HEK293T (cell line): ENCODE measurements at places on chromosomes 12 and 14.

DNA sequence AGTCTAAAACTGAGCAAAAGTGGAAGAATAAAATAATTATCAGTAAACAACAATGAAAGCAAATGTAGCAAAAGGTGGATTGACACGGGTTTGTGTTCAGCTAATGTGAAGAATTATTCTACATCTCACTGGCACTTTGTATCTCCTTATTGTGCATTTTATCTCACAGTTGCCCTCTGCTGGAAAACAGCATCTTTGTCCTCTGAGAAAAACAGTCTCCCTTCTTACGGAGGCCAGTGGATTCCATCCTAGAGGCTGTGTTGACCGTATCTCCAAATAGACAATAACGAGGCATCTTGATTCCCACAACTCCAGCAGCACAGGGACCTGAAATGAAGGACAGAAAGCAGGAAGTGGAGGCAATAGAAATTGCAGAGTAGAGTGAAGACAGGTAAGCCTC, 51.3 kb upstream of the PLBD1 start:
- DNase-seq, result peak; percentile 14

DNA sequence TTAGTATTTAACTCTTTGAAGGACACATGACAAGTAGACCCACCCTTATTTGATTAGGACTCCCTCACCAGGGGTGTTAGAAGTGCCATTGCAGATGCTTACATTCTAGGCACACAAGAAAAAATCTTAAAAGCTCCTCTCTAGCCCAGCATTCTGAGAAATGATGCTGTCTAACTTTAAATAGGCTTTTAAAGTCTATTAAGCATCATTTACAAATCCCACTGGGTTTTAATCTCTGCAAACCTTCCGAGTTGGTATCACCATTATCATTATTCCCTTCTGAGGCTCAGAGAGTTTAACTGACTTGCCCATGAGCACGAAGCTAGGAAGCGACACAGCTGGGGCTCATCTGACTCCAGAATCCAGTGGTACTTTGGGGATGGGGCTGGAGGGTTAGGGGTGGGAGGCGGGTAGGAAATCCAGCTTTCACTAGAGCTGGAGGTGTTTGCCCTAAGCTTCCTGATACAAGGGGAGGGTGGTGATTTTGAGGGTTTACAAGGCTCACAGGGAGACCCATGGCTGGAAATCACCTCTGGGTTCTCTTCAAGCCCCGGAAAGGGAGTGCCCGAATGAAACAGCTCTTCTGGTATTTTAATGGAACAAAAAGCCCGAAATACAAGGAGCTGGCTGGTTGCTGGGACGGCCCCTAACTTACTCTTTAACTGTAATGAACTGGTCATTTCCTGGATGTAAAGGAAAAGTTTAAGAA, 109.2 kb upstream of the FUT8 start:
- no peak for DNase-seq

- no peak for DNase-seq
Observed at GRCh38 chr12:50066402-50066801, 9.0 kb downstream of the ASIC1 start.

- no peak for DNase-seq
Observed at GRCh38 chr12:45060976-45061375, 10.1 kb upstream of the DBX2 start.

- DNase-seq, result no peak
Observed at GRCh38 chr12:89976866-89977265, 268.2 kb upstream of the ATP2B1 start.

- no peak for DNase-seq
Observed at GRCh38 chr14:58297412-58297761, 968 bp upstream of the ARID4A start.

GRCh38 chr14:67852926-67853604, 33.5 kb downstream of the RAD51B start:
- no peak for DNase-seq

DNA sequence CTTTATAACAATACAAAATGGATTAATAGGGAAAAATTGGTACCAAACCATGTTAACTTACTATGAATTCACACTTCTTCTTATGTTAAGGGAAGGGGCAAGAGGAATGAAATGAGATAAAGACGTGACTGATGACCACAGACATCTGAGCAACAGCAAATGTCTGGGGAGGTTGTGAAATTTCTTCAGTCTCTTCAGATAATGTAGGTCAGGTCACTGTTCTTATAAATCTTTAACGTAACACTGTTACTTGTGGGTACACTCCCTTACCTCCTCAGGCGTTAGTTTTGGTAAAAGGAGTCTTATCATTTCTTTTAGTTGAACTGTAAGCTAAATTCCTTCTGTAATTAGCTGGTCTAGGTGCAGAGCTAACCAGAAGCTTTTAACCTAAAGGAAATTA, 405.0 kb upstream of the LRFN5 start:
- DNase-seq, result no peak

DNA sequence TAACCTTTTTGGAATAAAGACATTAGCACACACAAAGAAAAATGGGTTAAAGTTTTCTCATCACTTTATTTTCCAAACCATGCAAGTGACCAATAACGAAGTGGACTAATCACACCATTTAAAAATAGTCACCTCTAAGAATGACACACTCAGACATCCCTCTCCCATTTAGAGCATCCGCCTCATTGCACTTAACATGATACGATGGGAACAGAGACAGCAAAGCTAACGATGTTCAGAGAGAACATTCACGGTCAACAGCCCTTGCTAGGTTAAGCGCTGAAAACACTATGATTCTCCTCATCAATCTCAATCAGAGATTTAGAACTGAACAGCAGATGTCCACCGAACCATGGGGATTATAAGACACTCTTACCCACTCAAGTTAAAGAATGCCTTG, 35.8 kb downstream of the NIN start:
- DNase-seq, result no peak

DNA sequence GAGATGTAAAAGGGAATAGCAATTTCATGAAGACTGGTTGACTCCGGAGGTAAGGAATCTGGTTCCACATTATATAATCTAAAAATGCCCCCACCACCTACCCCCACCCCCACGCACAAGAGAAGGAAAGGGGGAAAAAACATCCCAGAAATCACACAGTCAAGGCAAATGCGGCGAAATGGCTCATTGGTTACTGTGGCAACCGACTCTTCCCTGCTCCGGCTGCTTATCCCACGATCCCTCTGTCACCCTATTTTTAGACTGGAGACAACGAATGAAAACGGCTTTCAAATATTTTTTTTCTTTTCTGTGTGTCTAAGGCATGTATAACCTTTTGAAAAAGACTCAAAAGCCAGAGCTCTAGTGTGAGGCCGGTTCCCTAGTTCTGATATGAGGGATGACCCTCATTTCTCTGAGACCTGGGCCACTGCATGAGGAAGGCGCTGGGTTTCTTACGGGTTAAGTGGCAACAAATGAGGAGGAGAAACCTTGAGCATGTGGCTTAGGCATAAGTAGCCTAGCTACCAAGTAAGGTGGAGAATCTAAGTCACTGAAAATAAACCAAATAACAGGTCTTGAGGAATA, 148.3 kb upstream of the GRIN2B start:
- no peak for DNase-seq

- DNase-seq, result no peak
Observed at GRCh38 chr12:122097927-122098756, 19.6 kb downstream of the MLXIP start.

DNA sequence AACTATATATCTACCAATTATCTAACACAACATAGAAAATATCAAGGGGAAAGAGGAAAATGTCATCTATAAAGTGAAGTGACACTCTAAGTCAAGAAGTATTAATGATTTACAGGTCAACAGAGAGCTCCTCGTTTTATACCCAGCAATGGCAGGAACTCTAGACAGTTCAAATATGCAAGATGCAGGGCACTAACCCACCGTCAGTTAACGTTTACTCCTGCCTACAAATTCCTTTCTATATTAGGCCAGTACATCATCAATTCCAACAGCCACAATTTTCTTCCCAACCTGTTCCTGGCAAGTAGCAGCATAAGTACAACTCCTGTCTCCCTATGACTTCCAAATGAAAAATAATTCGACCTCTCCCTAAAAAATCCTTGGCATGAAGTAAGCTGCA, 9.0 kb upstream of the KANSL2 start:
- DNase-seq, result no peak

- no peak for DNase-seq
Observed at GRCh38 chr12:13229504-13229903, 33.0 kb downstream of the EMP1 start.

DNA sequence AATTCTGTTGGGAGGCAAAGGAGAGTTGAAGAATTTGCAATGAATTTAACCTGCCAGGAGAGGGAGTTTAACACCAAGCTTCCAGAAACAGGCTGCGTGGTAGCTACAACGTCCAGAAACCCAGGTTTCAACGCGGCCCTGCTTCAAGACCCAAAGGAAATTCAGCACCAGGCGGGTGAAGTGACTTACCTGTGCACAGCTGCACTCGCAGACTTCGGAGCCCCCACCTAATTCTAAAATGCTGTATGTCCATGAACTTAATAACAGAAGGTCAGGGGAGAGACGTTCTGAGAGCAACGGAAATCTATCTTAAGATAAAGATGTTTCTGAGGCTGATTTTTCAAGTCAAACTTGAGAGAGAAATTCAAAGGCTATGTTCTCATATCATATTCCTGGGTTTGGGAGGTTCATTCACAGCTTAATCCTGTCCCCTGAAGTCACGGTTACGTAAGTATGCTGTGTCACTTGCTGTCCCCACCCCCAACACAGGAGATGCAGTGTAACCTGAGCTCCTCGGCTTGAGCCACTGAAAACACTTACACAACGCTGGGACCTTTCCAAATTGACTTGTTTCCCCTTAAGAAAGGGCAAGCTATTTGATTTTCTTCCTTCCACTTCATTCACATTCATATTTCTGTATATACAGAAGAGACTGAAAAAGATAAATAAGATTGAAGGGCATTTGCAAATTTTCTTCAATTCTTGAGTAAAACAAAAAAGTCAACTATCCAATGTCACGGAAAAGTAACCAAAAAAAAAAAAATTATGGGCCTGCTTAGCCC, 22.7 kb downstream of the CLIP1 start:
- peak; percentile 72 for DNase-seq

- no peak for DNase-seq
Observed at GRCh38 chr12:69988481-69989321, 163.7 kb downstream of the MYRFL start.

DNA sequence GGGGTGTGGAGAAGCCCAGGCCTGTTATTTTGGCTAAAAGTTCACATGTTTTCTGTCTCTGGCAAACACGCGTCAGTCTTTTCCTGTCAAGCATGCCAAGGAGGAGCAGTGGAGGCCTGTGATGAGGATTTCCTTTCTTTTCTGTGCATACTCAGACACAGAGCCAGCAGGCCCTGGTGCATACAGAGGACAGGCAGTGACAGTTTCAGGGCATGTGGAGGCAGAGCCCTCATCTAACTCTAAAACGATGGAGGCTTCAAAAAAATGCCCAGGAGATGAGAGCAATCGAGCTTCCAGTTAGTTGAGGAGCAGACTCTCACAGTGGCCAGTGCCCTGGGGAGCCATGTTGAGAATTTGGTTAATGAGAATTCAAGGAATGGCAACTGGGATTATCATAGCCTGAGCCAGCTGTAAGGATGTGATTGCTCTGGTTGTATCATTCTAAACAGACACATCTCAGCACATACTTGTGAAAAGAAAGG, 66.5 kb downstream of the TRAFD1 start:
- no peak for DNase-seq

DNA sequence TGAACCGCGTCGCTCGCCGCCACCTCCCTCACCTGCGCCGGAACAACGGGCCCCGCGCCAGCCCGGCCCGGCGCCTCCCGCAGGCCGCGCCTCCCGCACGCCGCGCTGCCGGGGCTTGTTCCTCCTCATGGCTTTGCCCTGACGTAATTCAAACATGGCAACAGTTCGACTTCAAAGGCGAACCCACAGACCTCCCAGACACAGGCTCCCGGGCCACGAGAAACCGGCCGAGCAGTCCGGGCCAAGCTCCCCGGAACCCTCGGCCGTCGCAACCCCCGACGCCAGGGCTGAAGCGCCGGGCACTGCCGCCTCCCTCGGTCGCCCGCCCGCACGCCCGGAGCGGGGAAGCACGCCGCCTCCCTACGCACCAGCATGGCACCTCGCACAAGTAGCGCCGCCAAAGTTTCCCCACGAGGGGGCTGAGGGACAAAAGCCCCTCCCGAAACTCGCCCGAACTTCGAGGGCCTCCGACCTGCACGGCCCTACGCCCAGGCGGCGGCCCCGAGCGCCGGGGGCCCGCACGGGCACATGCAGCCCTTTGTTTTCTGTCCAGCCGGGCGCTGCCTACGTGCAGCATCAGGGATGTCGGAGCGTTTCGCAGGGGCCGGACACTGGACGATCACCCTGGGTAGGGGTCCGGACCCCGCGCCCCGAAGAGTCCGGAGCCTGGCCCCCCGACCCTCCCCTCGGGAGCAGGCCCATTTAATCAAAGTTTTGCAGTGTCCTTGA, 1.7 kb downstream of the SINHCAF start:
- DNase-seq, result peak; percentile 56

GRCh38 chr14:68346556-68347343, 446.1 kb downstream of the ZFP36L1 start:
- no peak for DNase-seq

DNA sequence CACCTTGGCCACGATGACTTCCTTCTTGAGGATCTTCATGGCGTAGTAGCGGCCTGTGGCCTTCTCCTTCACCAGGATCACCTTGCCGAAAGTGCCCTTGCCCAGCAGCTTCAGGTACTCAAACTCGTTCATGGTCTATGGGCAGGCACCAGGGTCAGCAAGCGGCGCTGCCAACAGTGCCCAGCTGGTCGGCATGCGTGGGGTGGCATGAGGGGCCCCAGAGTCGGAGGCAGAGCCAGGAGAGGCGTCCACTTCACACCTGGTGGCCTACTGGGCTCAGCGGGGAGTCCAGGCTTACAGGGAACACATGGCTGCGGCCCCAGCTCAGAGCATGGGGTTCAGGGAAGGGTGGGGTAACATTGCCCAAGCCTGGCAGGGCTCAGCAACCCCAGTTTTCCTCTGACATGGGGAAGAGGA, 20.5 kb downstream of the AKT1 start:
- no peak for DNase-seq

DNA sequence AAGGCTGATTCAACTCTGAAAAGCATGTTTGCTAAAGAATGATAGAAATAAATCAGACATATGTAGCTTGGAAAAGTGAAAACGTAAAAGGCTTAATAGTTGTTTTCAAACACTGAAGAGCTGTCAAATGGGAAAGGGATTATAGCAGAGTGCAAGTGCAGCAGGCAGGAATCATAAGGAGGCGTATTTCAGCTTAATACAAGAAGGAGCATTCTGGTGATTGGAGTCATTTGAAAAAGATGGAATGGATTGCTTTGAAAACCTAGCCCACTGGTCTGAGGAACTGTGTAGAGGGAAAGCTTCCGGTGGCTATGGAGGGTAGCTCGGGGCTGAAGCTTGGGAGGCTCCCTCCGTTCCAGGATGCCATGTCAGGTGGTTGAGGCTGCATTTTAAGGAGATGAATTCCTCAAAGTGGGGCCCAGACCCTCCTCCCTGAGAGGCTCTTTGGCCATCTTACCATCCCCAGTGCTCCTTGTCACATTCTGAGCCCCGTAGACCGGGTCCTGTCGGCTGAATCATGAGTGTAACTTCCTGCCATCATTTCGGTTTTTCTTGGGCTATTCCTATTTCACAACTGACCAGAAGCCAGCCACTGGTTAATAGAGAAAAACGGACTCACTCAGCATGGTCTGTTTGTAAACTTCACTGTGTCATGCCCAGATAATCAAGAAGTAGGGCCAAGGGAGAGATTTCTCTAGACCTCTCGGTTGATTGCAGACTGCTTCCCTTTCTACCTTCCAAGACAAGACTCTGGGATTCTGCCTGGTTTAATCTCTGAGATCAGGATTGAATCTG, 6.5 kb downstream of the WNT5B start:
- DNase-seq, result no peak

- DNase-seq, result peak; percentile 79
Observed at GRCh38 chr12:84911271-84912197, 1.1 kb downstream of the SLC6A15 start.

GRCh38 chr12:3700861-3701260, 52.0 kb downstream of the CRACR2A start:
- no peak for DNase-seq

- DNase-seq, result no peak
Observed at GRCh38 chr12:128675576-128675975, 148.2 kb downstream of the SLC15A4 start.
